ENCODE measurements at places on chromosomes 3 and 15.

- no peak for DNase-seq
Observed at GRCh38 chr3:138257986-138258385, 70.9 kb downstream of the ARMC8 start.

- no peak for DNase-seq
Observed at GRCh38 chr3:20055020-20055775, 15.0 kb downstream of the KAT2B start.

DNA sequence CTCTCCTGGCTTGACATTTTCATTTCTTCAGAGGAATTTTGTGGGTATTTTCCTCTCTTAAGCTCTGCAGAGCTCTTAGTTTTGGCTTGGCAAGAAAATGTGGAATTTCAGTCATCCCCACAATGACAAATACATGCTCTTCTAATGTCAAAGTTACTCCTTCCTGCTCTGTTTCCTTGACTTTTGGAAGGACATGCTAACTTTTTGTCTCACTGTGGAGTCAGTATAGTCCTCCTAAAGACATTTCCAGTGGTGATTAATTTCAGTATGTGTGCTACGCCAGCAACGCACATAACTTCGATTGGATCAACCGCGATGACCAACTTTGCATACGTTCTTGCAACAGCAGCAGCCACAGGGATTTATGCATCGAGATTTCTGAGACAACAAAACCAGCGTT, 13.3 kb downstream of the EBLN2 start:
- no peak for DNase-seq

- no peak for DNase-seq
Observed at GRCh38 chr3:16528581-16528993, 15.1 kb upstream of the RFTN1 start.

- no peak for DNase-seq
Observed at GRCh38 chr3:55719508-55719907, 232.4 kb upstream of the WNT5A start.

DNA sequence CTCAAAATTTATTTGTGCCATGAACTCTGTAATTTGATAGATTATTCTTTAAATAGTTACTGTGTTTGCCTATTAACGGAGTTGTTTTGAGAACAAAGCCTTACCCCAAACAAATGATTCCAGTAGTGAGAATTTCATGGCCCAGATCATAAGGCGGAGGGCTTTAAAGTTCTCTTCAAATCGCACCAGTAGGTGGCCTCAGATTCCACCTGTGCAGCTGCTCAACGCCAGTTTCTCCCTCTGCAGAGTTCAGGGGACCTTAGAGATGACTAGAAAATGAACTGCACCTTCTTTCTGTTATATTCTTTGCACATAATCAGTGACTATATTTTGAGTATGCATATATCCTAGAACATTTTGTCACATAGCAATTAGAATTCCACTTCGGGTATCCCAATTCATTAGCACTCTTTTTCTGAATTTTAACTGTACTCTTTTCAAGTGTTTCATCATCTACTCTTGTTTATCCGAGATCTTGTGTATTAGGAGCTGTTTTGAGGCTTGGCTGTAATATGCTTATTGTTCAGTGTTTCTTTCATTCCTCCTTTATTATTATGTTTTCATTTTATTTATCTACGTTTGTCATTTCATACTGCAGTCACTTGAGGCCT, 232.6 kb upstream of the CHRM5 start:
- DNase-seq, result peak; percentile 65

DNA sequence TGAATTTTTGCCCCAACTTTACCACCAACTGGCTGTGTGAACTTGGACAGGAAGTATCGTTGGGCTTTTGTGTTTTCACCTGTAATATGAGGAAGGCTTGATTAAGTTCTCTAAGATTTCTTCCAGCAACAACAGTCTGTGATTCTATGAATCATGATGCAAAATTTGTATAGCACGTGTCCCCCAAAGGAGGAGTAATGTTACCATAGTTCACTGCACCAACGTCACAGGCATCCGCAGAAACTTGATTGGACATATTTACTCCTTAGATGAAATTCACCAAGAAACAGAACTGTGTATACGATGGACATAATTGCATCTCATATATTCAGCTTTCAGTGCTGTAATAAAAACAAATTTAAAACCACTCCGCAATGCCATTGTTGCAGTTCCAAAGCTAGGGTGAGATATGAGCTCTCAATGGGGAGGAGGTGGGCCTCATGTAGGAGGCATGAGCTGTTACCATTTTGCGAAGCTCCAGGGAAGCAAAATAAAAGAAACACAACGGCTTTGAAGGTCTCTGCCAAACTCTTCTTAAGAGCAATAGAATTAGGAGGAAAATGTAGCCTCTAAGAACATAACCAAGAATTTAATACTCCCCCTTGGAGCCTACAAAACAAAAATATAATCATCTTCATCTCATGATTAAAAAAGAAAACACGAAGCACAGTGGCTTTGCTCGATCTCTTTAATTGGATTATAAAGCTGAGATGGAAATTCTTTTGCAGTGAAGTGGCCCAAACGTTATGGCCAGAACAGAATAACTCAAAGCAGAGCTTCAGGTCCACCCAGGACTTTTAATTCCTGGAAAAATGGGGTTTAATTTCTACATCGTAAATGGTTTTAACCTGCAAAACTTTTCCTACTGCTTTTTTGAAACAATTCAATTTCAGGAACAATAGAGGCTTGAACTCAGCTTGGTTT, 80.7 kb downstream of the CHST2 start:
- peak; percentile 14 for DNase-seq

- DNase-seq, result no peak
Observed at GRCh38 chr15:34642247-34642646, 58.8 kb upstream of the GOLGA8B start.

DNA sequence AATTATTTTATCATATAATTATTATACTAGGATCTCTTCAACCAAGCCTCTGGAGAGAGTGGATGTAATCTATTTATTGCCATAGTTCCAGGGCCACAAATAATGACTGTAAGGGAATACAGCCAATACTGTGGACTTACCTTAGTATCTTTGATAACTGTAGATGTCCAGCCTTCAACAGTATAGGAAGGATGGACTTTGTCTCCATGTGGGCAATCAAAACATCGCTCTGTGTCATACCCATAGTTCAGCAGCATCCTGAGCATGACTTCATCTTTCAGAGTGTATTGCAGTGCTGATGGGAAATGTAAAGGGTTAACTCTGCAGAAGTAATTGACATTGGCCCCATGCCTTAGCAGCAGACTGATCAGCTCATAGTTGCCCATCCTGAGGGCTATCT, 14.2 kb downstream of the ASB14 start:
- no peak for DNase-seq

DNA sequence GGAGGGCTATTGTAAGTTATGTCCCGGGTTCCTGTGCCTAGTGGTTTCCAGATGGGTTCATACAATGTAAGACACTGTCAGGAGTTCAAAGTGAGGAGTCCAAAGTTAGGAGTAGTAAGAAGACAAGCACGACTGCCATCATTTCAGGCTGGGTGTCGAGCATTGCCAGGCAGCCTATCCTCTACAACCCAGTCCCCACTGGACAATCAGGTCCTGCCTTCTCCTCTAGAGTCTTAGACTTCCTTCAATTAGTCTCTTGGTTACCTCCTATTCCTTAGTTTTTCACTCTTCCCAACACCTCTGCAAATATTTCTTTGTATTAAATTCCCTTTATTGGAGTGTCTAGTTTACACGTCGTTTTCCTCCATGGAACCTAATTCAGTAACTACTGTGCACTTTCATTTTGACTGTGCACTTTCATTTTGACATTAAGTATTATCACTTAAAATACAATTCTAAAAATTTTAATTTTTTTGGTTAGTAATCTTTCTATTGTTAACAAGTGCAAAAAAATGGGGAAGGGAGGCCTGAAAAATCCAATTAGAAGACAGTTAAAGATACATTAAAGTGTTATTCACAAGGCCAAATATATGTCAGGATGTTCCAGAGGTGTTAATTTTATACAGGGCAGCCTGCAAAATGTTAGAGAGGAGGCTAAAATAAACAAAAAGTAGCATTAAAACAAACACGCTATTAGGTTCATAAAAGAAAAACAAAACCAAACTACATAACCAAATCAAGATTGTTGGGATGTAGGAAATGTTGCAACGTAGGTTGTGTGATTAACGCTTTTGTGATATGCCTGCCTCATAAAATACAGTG, 155.3 kb downstream of the TBL1XR1 start:
- no peak for DNase-seq

All from cardiac fibroblast (primary cell).